ENCODE measurements at places on chromosomes 1 and 21. TPM values are rescaled to one million over a fixed set of nuclear protein-coding genes. Genes with fewer than 3 reads are reported as not detected.
A peak's percentile ranks its signal among the peaks of the same experiment; 100 is the strongest.

Gene RBP7
- 4.3 TPM for total RNA-seq

Gene ADGRL2
- 86.2 TPM for total RNA-seq

Gene LGALS8
- 66.9 TPM for total RNA-seq

Gene AMY1B
- not detected for total RNA-seq

DNA sequence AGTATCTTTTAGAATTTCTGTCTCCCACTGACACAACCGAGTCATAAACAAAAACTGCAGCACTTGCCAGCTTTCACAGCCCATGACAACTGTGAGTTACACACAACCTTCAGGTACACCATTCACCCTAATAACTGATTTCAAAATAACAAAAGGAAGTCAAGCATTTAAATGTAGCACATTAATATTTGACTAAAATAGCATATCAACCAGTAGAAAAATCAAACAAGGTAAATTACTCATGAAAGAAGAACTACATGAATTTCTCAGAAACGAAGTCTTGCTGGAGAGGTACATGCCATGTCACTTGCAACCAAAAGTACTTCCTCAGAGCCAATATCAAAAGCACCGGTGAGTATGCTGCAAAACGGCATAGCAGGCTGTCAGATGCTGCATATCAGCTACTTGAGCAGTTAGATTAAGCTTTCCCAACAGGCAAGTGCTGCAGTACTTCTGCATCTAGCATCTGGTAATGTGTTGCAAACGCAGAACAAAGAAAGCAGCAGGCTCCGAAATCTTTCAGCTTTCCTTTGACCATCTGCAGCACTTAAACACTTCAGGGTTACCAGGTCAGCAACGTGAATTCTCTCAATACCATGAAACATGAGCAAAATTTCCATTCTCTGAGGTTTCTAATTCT lies 223.2 kb downstream of the SMYD3 start:
- no peak for DNase-seq

- DNase-seq: no peak
Measured at GRCh38 chr1:119053917-119054316, 65.8 kb upstream of the TBX15 start.

DNA sequence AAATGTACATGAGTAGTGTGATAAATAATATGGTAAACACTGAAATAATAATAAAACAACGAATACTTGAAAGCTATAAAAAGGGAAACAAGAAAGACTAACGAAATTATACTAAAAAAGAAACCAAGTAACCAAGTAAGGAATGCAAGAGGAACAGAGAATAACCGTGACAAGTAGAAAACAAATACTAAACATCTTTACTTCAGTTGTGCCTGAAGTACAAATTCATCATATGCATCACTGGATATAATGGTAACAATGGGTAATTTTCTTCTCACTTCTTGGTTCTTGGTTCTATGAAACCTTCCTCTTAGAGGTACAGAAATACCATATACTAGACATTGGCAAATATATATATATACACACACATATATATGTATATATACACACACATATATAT lies 1093.6 kb upstream of the B3GALT2 start:
- no peak for DNase-seq

DNA sequence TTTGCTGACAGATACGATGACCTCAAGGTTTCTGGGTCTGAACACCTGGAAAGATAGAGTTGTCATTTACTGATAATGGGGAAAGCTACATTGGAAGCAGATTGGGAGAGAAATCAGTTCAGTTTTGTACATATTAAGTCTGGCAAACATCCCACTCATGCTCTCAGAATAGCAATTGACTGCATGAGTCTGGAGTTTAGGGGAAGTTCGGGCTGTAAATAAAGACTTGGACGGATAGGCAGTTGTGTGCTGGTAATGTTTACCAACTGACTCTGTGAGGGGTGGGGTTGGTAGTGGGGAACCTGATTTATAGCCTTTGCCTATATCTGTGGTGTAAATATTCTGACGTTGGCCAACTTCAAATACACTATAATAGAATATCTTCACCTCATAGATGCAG lies 4.0 kb downstream of the H6PD start:
- DNase-seq: no peak

- no peak for DNase-seq
Measured at GRCh38 chr1:38815903-38816627, 43.5 kb downstream of the RRAGC start.

DNA sequence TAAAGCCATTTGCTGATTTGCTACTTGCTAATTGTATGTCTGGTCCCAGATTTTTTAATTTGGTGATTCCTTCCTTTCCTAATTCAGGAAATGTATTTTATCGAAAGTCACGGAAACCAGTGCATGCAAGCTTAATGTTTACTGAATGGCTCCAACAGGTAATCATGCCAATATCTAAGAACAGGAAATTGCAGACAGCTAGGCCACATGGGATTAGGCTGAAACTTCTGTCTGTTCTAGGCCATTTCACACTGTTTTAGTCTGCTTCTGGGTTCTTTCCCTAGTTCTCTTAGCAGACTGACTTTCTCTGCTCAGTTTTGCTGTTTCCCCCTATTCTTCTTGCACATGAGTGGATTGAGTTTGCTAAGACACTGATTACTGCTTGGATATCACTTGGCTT lies 111.4 kb downstream of the NTNG1 start:
- no peak for DNase-seq

- no peak for DNase-seq
Measured at GRCh38 chr21:43854773-43855633, 10.0 kb upstream of the AGPAT3 start.

- no peak for DNase-seq
Measured at GRCh38 chr1:243217349-243217748, 37.7 kb downstream of the CEP170 start.

GRCh38 chr1:12072741-12073140 lies 9.6 kb downstream of the TNFRSF8 start:
- no peak for DNase-seq

DNA sequence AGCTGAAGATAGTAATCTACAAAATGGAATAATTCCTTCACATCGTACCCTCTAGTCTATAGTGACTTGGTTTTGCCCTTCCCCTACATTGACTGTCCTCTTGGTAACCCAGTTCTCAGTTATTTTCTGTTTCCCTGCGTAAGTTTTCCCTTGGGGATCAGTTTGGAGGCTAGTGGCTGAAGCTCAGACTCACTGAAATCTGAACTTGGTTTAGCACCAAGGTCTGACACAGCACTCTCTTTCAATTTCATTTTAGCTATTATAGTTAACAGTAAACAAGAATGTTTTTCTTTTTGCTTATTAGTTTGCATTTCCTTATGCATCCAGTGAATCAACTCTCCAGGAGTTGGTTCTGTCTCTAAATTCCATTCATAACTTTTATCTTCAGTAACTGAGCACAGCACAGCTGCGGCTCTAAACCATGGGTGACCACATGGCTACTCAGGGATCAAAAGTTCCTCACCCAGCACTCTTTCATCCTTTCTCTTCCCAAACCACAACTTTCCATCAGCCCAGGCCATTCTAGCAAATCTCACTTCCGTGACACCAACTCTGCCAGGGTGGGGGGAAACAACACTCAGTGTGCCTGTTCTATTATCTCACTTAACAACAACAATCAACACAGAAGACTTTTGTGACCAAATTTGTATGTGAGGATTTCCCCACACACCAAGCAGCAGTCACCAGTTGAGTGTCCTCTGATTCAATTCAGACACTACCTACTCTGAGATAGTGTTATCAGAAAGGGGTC lies 17.6 kb upstream of the IFI6 start:
- no peak for DNase-seq

- no peak for DNase-seq
Measured at GRCh38 chr1:53799141-53799540, 39.0 kb downstream of the NDC1 start.

GRCh38 chr1:10685808-10686403 lies 110.5 kb downstream of the CASZ1 start:
- DNase-seq: peak; percentile 68

- DNase-seq: no peak
Measured at GRCh38 chr1:246566813-246567645, 773 bp downstream of the CNST start.

DNA sequence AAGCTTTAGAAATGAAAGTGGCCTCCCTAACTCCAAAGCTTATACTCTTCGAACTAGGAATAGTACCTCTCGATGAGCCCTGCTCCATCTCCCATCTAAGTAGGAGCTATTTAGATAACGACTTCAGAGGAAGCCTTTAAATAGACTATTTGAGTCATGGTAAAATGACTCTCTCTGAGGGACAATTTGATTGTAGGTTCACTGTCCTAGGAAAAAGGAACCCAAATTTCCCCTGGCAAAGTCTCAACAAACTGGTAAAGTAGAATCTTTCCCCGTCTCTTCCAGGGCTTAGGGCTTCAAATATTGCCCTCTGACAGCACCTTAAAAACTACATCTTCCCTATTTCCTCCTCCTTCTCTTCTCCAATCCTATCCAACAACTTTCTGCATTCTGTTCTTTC lies 2.0 kb upstream of the FCER1A start:
- no peak for DNase-seq

DNA sequence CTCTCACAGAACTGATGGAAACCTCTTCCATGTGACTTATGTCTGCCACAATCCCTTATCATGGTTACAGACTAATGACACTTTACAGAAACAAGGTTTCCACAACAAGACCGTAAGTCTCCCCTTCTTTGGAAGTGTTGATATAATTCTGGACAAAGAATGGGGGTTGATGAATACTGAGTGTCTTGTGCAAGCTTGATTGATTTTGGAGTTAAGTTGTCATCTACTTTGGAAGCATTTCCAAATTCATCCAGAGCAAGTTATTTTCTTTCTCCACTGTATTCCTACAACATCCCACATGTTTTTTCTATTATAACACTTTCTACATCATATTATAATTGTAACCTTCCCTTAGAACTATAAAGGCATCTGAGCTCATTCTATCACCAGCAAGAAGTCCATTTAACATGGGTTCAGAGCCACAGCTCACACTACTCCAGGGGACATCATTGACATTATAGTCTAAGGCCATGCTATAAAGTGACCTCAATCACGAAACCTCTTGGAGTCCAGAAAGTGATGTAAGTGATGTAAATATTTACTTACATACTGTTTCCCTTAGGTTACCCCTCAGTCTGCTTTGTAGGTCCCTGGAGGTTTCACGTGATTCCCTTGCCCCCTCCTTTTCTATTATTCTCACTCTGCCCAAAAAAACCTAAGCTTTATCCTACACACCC lies 125.7 kb upstream of the PBX1 start:
- DNase-seq: no peak

- DNase-seq: no peak
Measured at GRCh38 chr1:107135463-107135862, 5.4 kb upstream of the NTNG1 start.

GRCh38 chr21:22399681-22400514 lies 1401.7 kb downstream of the NCAM2 start:
- DNase-seq: no peak

All from upper lobe of left lung (tissue), 6 donors.